ENCODE measurements at places on chromosomes 2 and 18.

- no peak for DNase-seq
Measured at GRCh38 chr2:118665784-118666529, 181.5 kb downstream of the EN1 start.

- no peak for DNase-seq
Measured at GRCh38 chr18:61929881-61930640, 37.3 kb upstream of the RNF152 start.

DNA sequence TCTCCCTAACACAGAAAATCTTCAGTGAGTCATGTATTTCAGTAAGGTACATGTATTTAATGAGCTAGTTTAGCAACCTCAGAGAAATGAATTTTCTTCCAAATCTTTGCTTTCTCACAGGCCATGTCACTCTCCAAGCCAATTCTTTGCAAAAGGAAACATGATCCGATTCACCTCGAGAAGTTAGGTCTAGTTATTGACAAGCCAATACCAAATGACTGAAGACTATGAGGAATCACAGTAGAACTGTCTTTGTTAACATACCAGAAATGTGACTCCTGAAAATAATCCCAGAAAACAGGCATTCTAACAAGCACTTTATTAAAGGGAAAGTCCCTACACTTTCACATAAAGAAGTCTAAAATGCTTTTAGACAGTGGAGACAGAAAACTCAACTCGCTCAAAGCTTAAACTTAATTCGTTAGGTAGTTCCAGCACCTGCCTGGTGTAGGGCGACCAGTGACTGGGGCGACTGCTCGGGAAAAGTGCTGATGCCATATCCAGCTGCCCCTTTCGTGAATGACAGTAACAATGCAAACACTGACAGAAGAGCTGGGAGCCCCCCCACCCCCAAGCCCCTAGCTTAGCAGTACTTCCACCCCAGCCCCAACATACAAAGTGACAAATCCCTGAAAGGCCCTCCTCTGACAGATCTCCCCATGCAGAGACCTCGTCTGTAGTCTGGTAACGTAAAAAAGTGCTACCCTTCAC, 1.8 kb downstream of the MEMO1 start:
- DNase-seq: peak; percentile 19

DNA sequence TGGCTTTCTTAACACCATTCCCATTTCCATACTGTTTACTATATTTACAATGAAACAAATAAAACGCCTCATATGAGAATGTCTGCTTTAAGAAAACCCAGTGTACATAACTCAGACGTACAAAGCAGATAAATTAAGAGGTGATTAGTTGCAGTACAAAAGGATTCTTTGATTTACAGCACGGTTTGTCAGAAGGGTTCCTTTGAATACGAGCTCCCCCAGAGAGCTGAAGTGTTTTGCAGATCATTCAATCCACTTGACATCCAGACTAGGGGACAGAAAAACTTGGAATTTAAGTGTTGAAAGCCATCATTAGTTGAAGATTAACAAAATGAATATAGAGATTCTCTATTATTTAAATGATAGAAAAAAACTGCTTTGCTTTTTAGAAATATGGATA, 72.5 kb downstream of the RAPGEF4 start:
- no peak for DNase-seq

GRCh38 chr2:224407241-224407701, 5.4 kb upstream of the FAM124B start:
- DNase-seq: no peak

DNA sequence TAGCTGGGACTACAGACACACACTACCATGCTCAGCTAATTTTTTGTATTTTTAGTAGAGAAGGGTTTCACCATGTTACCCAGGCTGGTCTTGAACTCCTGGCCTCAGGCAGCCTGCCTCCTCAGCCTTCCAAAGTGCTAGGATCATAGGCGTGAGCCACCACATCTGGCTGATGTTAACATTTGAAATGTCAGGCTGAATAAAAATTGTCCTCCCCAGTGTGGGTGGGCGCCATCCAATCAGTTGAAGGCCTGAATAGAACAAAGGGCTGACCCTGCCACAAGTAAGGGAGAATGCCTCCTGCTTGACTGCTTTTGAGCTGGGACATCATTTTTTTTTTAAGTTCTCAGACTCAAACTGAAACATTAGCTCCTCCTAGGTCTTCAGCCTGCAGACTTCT, 21.0 kb upstream of the RHOB start:
- no peak for DNase-seq

- DNase-seq: no peak
Measured at GRCh38 chr2:63003351-63003750, 47.3 kb upstream of the OTX1 start.

- no peak for DNase-seq
Measured at GRCh38 chr2:229445019-229445418, 173.9 kb upstream of the PID1 start.

- peak; percentile 16 for DNase-seq
Measured at GRCh38 chr2:158473719-158474392, 17.1 kb downstream of the PKP4 start.

DNA sequence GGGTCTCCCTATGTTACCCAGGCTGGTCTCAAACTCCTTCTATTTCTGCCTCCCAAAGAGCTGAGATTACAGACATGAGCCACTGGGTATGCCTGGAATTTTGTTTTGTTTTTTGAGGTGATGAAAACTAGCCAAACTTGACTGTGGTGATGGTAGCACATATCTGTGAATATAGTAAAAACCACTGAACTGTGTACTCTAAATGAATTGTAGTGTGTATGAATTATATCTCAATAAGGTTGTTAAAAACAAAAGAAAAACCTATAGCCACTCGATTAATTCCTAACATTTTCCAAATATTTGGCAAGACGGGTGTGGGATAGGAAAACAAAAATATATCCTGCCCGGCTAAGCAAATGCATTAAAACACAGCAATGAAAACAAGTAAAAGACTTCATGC, 1302.3 kb upstream of the CHAC2 start:
- no peak for DNase-seq

GRCh38 chr18:37424507-37424906, 141.1 kb downstream of the CELF4 start:
- no peak for DNase-seq

DNA sequence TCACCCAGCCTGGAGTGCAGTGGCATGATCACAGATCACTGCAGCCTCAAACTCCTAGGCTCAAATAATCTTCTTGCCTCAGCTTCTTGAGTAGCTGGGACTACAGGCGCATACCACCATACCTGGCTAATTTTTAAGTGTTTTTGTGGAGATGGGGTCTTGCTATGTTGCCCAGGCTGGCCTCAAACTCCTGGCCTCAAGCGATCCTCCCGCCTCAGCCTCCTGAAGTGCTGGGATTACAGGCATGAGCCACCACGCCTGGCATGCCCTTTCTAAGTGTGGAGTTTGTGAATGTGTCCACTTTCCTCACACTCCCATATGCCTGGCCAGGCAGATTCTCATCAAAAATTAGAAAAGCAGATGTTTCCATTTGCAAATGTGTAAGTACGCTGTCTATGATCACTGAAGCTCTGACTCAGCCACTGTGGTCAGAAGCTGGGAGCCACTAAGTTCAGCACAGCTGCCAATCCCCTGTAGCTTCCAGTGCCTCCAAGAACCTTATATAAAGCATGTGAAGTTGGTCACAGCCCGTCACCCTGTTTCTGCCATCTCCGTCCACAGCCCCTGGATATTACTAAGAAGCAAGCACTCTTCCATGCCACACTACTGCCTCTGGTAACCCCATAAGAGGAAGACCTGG, 155.4 kb downstream of the FAM210A start:
- peak; percentile 66 for DNase-seq

DNA sequence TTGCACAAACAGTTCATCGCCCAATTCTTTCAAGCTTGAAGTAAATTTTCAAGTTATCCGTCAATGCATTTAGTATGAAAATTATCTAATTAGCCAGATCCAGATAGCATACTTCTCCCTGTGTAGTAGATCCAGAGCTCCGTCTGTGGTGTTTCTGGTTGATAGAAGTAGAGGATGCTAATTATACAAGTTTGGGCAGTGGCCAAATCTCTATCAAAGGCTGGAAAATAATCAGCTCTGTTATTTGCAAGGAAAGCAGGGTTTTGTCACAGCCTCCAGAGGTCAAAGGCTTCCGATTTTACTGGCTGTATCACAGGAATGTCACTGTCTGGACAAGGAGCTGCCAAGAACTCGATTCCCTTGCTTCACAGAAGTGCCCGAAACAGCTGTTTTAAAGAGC, 28.6 kb downstream of the LRRC30 start:
- no peak for DNase-seq

DNA sequence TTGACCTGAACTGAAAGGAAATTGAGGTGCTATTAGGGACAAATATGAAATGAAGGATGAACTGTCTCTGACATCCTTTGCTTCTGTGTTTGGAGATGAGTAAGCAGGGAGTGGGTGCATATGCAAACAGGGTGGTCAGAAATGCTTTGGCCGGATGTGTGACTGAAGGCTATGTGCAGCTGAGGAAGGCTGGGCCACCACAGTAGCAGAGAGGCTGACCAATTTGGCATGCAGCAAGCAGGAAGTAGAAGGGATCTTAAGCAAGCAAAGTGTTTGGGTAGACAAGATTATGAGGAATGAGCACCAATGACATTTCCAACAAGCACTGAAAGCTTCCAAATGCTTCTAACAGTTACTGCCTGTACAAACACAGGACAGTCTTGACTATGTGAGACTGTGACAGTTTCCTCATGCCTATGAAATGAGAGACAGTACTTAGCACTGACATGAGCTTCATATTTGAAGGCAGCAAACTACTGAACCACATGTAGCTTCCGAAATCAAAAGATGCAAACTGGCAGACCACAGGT, 3.3 kb upstream of the ACTR3 start:
- peak; percentile 85 for DNase-seq

DNA sequence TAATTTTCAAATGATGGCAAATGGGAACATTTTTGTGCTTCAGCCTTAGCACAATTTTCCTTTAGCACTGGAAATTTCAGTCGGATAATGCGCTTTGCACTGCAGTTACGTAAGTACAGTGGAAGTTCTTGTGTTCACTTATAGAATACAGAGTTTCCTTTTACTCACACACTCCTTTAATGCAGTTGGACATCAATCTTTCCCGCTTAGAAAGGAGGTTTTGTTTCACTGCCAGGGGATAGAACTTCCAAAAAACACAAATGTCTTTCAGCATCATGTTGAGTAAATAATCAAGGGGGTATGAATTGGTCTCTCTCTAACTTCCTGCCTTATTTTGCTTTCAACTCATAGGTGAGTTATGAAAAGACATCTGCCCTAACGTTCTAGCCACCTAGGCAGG, 63.2 kb downstream of the TGFA start:
- no peak for DNase-seq

GRCh38 chr18:43484710-43485109, 207.4 kb upstream of the SYT4 start:
- no peak for DNase-seq

- DNase-seq: no peak
Measured at GRCh38 chr2:237051861-237052260, 33.8 kb upstream of the COPS8 start.

GRCh38 chr2:128921751-128922150, 603.1 kb upstream of the HS6ST1 start:
- no peak for DNase-seq

DNA sequence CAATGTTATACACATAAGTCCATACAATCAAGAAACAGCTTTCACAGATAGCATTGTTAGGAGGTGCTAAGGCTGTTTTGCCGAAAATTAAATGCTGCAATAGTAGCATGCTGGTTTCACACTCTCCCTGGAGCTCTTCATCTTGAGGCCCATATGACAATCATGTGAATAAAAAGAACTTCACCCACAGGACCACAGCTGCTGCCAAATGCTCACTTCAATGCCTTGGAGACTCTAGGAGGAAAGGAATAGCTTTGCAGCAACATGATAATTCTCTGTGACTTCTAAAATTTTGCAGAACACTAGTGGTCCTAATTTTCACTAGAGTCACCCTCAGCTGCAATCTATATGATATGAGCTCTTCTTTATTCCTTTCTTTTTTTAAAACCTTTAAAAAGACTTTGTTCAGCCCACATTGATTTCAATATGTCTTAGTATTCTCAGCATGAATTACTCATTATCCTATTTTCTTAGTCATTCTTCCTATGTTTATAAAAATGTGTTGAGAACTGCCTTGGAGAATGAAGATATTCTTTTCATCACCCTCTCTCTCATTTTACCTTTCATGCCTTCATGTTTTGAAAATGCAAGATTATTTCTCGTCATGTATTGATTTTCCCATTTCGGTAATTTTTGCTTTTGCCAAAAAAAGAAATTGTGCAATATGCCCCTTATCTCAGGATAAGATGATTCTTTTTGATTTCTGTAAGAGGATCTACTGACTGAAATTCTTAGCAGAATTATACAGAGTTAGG, 108.2 kb downstream of the PDE1A start:
- no peak for DNase-seq

DNA sequence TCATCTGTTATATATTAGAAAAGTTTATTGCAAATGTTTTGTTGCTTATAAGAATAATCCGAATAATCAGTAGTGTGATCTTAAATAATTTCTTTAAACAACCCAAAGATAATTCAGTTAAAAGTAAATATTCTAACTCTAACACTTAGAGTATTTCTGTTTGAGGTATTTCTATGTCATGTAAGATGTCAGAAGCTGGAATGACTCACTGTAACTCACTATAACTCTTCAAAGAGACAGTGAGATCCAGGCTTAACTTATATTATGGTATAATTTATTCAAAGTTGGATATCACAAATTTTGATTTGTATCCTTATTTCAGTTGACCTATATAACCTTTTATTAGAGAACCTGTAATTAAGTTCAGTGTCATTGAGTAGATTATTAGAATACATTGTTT, 6.9 kb downstream of the MBD5 start:
- DNase-seq: no peak

DNA sequence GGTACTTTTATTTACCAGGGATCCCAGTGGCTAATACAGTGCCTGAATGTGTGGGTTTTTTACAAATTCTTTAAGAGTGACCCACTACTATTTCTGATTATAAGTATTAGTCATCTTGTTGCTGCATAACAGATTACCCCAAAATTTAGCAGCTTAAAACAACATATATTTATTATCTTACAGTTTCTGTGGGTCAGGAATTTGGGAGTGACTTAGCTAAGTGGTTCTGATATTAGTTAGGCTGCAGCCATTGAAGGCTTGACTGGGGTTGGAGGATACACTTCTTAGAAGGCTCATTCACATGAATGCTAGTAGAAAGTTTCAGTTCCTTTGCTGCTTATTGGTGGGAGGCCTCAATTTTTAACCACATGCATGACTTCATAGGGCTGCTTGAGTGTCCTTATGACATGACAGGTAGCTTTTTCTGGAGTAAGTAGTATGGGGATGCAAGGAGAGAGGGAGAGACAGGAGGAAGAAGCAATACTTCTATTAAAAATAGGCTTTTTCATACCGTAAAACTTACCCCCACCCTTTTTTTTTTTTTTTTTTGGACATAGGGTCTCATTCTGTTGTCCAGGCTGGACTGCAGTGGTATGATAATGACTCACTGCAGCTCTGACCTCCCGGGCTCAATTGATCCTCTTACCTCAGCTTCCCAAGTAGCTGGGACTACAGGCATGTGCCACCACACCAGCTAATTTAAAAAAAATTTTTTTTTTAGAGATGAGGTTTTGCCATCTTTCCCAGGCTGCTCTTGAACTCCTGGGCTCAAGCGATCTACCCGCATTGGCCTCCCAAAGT, 13.3 kb upstream of the POLE4 start:
- no peak for DNase-seq
